NCI-H1417 treated with DMSO at 0.1 percent for 48 hours (cell line): ENCODE measurements at places on chromosomes 1 and 21.

DNA sequence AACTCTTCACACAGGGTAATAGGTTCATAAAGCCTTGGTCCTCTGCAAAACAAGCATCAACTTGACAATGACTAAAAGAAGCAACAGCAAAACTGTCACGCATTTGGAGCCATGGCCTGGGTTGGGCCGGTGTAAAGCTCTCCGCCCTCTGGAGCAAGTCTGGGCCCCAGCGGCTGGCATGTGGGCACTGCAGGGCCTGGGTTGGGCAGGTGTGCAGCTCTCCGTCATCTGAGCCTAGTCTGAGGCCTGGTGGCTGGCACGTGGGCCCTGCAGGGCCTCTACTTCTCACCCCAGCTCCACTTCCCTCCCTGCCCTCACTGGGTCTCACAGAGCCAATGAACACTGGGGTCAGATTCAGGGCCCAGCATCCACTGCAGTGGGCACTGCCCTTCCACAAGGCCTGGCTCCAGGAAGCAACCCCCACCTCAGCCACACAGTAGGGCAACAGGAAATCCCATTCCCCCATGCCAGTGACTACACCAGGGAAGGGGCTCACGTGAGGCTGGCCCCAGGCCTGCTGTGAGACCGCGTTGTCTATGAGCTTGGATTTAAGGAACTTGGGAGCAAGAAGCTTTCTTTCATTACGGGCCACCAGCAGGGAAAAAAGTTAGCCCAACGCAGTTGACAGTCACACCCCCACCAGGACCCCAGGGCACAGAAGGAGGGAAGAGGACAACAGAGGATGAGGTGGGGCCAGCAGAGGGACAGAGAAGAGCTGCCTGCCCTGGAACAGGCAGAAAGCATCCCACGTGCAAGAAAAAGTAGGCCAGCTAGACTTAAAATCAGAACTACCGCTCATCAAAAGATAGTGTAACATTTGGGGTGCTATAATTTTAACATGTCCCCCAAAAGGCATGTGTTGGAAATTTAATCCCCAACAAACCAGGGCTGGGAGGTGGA lies 52.7 kb downstream of the NPHP4 start:
- DNase-seq = no peak

DNA sequence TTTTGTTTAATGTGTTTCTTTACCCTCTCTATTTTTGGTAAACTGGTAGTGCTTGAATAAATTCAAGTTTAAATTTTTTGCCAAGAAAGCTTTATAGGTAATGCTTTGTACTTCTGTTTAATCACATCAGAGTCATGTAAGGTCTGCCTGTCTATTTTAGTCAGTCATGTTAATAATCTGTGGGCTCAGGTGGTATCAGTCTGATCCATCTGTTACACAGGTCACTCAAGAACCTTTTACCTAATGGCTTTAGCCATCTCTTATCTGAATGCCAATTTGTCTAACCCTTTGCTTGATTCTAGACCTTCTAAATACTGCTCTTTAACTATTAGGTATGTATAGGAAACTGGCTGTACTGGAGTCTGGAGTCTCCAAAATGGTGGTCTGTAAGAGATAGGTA lies 16.6 kb downstream of the MDM4 start:
- no peak for DNase-seq

GRCh38 chr1:227127891-227128290 lies 187.8 kb downstream of the COQ8A start:
- no peak for DNase-seq

DNA sequence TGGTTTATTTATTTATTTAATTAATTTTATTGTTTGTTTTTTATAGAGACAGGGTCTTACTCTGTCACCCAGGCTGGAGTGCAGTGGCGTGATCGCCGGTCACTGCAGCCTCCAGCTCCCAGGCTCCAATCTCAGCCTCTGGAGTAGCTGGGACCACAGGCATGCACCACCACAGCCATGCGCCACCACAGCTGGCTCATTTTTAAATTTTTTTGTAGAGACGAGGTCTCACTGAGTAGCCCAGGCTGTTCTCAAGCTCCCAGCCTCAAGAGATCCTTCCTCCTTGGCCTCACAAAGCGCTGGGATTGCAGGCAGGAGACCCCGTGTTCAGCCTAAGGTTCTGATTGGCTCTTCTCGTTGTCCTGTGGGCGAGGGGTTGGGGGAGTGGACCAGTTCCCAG lies 22.1 kb downstream of the UMODL1 start:
- no peak for DNase-seq

GRCh38 chr1:17732475-17732874 lies 22.7 kb upstream of the ACTL8 start:
- no peak for DNase-seq

DNA sequence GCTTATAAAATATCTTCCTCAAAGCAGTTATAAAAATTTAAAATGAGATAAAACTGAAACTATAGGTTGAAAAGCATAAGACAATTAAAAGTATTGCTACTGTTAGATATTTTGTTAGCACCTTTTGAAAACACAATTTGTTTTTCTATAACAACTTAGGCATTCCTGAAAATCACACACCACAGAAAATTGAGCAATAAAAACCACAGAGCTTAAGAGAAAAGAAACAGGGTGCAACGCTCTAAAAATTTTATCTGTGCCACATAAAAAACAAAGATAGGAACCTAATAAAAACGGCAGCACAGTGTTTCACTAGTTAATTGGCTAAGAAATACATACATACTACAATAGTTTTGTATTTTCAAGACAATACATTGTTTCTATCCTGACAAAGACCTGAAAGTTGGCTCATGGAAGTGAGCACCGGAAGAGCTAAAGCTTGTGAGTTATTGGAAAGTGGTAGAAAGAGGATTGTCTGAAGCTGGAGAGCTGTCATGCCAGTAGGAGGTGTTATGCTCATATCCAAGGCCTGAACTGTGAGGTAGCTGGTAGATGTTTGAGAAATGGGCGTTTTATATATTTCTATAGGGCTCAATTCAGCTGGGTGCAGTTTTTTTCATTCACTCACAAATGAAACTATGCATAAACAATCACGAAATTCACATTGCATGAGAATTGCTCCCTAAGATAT lies 45.8 kb downstream of the RGS7 start:
- DNase-seq = no peak

DNA sequence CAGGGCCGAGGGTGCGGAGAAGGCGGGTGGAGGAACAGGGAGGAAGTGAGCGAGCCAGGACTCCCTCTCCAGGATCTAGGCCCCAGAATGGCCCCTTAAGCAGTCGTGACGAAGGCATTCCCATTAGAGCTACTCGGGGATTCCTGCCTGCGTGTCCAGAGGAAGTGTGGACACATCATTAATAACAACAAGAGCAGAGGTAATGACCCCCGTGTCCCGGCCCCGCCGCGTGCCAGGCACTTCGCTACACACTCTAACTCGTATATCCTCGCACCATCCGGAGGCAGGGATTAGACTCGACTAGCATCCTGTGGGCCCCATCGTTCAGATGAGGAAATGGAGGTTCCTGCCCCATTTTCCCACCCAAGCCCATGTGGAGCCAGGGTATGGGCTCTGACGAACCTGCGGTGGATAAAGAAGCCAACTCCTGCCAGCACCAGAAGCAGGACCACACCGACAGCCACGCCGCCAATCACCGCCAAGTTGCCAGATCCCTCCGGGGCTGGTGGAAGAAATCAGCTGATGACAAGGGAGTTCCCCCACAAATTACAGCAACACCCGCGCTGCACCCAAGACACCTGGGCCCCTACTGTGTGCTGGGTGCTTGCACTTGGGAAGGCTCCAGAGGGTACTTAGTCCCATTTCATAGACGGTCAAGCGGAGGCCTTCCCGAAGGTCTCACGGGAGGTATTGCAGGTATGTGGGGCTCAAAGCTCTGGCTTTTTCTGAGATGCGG lies 21.6 kb downstream of the EPHA2 start:
- DNase-seq = no peak

GRCh38 chr1:2132222-2133038 lies 62.1 kb downstream of the FAAP20 start:
- DNase-seq = no peak

DNA sequence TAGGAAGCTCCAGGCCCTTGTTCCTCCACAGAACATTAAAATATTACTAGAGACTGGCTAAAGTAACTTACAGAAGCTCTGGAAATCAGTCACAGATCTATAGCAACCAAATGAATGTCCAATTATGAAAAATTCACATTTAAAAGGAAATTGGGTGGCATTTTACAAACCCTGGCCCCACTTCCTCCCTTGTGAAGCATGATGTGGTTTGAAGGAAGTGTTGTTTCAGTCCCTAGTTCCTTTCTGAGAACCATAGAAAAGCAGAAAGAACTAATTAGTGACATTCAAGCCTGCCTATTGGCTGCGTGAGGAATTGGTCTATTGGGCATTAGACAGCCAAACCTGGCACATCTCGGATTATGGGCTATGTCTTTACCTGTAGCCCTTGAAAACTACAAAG lies 649.7 kb upstream of the NEGR1 start:
- no peak for DNase-seq

- no peak for DNase-seq
These were observed 331.5 kb downstream of the CHRM3 start for GRCh38 chr1:239717918-239718184.

GRCh38 chr1:117580882-117581281 lies 25.0 kb upstream of the TENT5C start:
- DNase-seq = no peak

- DNase-seq = no peak
These were observed 38.6 kb downstream of the C21orf91 start for GRCh38 chr21:17780539-17780938.

GRCh38 chr1:234474375-234474774 lies 4.6 kb downstream of the TARBP1 start:
- DNase-seq = no peak

DNA sequence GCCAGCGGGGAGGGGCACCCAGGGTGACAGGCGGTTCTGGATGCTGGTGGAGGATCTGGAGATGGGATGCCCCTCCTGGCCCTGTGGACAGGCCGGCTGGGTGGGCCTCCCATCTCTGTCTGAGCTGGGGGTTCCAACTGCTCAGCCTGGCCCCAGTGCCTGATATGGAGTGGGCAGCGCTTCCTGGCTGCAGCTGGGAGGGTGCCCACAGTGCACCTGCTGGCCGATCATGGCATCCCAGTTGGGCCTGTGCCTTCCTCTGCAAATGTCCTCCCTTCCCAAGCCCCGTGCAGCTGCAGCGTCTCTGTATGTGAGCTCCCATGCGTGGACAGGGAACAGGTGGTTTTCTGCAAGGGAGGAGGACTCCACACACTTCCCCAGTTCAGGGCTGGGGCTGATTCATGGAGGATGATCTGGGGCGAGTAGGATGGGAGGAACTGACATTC lies 2.1 kb downstream of the PFKL start:
- no peak for DNase-seq

DNA sequence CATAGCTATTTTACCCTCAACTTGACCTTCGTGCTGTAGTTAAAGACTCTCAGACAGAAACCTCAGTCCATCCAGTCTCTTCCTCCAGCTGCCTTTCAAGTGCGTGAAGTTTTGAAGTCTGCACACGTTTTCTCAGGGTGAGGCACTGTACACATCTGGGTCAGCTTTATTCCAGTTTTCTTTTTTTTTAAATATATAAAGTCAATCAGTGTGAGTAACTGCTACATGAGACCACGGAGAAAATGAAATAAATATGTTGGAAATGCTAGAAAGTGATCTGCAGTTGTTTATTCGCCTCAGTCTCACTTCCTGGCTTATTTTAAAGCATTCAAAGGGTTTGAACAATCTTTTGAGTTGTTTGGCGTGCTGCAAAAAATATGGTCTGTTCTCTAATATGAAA lies 135.7 kb downstream of the ROR1 start:
- DNase-seq = no peak

- DNase-seq = no peak
These were observed 3.5 kb upstream of the OR10J4 start for GRCh38 chr1:159428536-159428935.

- no peak for DNase-seq
These were observed 39.6 kb downstream of the MAP10 start for GRCh38 chr1:232844791-232845190.

DNA sequence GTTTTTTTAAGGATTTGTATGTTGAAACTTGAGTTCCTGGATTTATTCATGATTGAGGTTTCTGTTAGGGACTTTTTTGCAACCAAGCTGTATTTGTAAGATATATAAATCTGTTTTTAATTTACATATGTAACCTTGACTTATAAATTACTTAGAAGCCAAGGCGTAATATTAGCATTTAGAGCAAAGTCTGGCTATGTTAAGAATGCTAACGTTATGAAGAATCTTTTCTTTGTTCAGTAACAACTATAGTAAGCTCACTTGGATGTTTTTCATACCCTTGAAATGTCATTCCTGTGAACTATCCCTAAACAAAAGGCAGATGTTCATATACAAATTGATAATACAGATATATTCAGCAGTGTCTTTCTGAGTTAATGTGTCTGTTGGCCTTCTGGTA lies 155.3 kb downstream of the MAGI3 start:
- no peak for DNase-seq

GRCh38 chr1:14997646-14998276 lies 155.8 kb upstream of the TMEM51 start:
- DNase-seq = no peak

GRCh38 chr1:221667504-221667903 lies 74.4 kb downstream of the DUSP10 start:
- no peak for DNase-seq

GRCh38 chr1:205273551-205273982 lies 45.8 kb downstream of the TMCC2 start:
- peak; percentile 72 for DNase-seq

DNA sequence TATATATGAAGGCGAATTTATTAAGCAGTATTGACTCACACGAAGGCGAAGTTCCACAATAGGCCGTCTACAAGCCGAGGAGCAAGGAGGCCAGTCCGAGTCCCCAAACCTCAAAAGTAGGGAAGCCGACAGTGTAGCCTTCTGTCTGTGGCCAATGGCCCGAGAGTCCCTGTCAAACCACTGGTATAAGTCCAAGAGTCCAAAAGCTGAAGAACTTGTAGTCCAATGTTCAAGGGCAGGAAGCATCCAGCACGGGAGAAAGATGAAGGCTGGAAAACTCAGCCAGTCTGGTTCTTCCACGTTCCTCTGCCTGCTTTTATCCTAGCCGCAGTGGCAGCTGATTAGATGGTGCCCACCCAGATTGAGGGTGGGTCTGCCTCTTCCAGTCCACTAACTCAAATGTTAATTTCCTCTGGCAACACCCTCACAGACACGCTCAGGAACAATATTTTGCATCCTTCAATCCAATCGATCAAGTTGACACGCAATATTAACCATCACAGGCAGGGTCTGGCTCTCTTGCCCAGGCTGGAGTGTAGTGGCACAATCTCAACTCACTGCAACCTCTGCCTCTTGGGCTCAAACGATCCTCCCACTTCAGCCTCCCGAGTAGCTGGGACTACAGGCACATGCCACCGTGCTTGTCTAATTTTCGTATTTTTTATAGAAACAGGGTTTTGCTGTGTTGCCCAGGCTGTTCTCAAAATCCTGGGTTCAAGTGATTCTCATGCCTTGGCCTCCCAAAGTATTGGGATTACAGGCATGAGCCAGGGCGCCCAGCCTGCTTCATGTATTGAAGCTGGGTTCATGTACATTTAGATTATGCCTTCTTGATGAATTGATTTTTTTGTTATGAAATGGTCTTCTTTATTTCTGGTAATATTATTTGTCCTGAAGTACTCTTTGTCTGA lies 85.3 kb downstream of the DHRS3 start:
- no peak for DNase-seq

GRCh38 chr1:110245876-110246620 lies 35.9 kb downstream of the KCNC4 start:
- no peak for DNase-seq

GRCh38 chr1:81877940-81878339 lies 77.2 kb downstream of the ADGRL2 start:
- no peak for DNase-seq
